EL (cell line): ENCODE measurements at places on chromosomes 7 and 10.
A peak's percentile ranks its signal among the peaks of the same experiment; 100 is the strongest.

- peak; percentile 83 for DNase-seq
Observed at GRCh38 chr7:106313456-106313901, 28.7 kb upstream of the NAMPT start.

DNA sequence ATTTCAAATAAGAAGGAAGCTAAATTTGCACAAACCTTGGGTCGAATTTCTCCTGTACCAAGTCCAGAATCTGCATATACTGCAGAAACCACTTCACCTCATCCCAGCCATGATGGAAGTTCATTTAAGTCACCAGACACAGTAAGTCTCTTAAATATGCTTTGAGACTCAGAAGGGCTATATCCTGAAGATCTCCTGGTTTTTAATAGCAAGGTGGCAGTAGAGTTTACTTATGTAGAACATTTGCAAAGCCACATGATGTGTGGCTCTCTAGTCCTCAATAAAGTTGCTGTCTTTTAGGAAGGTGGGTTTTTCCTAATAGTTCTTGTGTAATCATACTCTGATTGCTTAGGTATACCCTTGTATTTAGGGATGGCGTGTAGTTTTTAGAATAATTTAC is 8.7 kb downstream of the DBF4 start:
- no peak for DNase-seq

DNA sequence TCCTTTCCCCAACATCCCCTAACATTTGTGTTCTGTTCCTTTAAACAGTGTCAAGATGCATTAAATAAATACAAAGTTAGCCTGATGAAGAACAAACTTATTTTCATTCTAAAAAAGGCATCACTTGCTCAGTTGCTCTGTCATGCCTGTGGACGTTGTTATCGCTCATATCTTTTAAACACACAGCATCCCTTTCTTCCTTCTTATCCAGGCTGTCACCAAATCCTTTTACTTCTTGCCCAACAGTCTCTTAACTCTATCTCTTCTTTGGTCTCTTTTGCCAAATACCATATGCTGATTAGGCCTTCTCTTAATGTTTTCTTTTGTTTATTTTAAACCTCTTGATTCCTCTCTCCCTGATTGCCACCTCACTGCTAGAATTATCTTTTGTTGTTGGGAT is 43.9 kb downstream of the DKK1 start:
- no peak for DNase-seq

DNA sequence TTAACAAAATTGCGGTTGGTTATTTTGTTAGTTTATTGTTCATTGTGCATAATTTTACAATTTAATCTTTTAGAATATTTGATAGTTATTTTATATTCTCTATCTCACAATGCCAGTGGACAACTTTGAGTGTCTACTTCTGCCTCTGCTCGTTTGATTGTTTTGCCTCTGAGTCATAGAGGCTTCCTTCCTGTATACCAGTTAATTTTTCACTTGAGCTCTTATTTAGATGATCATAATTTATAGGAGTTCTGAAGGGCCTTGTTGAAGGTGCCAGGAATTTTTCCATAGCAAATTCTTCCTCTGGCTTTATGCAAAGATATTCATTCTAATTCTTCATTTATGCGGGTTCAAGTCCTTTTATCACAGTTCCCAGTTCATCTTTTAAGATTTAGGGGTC is 5.2 kb upstream of the MALRD1 start:
- DNase-seq: no peak

- DNase-seq: no peak
Observed at GRCh38 chr10:31194986-31195385, 124.0 kb upstream of the ZEB1 start.

GRCh38 chr7:91353848-91354247 is 89.6 kb downstream of the FZD1 start:
- DNase-seq: no peak

DNA sequence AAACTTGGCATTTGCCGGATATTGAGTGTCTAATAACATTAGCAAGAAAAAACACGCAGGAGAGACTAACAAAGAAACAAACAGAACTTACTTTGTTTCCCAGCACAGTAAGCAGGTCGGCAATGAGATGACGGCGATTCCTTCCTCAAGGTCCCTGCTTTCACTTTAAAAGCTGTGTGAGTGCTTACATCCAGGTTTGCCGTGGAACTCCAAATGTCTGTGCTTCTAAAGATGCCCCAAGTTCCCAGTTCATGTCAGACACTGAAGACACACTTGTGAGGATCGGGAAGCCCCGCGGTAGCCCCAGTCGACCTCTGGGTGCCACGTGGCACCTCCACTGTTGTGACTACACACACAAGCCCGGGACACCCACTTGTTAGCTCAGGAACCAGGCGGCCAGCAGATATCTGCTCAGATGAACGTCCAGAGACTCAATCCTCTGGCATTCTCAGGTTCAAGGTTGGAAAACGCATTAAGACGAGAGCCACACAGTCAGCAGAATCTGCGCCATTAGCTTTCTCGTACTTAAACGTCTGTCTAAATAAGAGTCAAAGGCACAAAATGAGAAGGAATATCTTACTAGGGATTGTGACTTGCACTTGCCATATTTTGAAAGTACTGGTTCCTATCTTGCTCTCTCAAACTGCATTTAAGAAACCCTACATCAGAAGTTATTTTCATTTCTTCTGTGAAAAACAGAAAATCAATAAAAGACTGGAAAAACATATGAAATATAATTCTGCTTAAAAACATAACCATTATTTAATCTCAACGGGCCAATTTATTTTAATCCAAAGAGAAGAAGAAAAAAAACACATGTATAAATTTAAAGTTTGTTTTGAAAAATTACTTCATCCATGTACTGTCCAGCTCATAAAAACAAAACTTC is 207.6 kb upstream of the KLF14 start:
- DNase-seq: peak; percentile 65

- no peak for DNase-seq
Observed at GRCh38 chr7:39461263-39461820, 104.9 kb upstream of the YAE1 start.

- DNase-seq: no peak
Observed at GRCh38 chr7:79308192-79308591, 145.3 kb downstream of the MAGI2 start.

GRCh38 chr7:89994483-89994882 is 159.8 kb upstream of the STEAP1 start:
- no peak for DNase-seq

GRCh38 chr7:96596120-96596826 is 113.4 kb downstream of the SEM1 start:
- DNase-seq: no peak

DNA sequence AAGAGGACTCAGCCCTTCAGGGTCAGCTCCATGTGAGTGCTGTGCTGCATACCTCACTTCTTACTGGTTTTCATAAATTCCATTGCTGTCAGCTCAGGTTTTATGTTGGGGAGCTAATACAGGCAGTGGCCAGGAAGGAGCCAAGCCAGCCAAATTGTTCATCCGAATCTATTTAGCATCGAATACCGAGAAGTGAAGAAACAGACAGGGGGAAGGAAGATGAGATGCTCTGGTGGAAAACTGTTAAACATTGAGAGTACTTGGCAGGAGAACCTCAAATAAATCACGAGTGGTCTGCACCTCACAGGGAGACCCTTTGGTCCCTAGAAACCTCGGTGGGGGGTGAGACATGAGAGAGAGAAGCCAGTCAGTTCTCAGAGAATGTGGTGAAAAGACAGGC is 196.0 kb upstream of the TMEM72 start:
- peak; percentile 65 for DNase-seq

DNA sequence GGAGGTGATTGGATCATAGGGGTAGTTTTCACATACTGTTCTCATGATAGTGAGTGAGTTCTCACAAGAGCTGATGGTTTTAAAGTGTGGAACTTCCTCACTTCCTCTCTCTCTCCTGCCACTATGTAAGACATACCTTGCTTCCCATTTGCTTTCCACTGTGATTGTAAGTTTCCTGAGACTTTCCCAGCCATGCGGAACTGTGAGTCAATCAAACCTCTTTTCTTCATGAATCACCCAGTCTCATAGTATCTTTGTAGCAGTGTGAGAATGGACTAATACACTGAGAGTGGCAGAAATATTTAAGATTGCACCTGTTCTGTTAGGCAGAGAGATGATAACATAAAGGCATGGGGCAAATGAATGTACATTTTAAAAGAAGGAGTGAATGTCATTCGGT is 507.8 kb downstream of the SORCS3 start:
- no peak for DNase-seq

- DNase-seq: no peak
Observed at GRCh38 chr10:45378914-45379726, 5.1 kb downstream of the ALOX5 start.

DNA sequence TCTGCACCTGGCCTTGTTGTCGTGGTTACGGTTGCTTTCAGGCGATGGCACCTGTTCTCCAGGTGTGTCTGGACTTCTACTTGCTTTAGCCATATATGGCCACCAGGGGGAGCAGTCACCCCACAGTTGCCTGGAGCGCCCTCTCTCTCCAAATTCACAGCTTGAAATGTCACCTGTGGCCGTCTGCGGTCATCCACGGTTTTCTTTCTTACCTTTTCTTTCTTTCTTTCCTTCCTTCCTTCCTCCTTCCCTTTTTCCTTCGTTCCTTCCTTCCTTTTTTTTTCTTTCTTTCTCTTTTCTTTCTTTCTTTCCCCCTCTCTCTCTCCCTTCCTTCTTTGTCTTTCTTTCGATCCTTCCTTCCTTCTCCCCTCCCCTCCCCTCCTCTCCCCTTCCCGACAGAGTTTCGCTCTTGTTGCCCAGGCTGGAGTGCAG is 150.5 kb upstream of the VKORC1L1 start:
- DNase-seq: peak; percentile 21

GRCh38 chr7:877312-878232 is 1.2 kb downstream of the GET4 start:
- no peak for DNase-seq

- no peak for DNase-seq
Observed at GRCh38 chr10:83917537-83918506, 221.5 kb upstream of the GHITM start.

DNA sequence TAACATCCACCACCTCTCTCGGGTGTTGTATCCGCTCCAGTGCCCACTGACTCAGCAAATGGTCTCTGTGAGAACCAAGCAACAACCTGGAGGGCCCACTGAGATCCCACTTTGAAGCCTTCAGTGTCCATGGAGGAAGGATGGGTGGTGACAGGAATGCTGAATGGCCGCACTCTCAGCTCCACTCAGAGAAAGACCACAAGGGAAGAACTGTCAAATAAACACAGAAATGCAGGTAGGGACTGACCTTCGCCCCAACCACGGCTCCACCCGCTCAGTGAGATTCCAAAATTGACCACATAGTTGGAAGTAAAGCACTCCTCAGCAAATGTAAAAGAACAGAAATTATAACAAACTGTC is 65.8 kb downstream of the VIPR2 start:
- DNase-seq: no peak

DNA sequence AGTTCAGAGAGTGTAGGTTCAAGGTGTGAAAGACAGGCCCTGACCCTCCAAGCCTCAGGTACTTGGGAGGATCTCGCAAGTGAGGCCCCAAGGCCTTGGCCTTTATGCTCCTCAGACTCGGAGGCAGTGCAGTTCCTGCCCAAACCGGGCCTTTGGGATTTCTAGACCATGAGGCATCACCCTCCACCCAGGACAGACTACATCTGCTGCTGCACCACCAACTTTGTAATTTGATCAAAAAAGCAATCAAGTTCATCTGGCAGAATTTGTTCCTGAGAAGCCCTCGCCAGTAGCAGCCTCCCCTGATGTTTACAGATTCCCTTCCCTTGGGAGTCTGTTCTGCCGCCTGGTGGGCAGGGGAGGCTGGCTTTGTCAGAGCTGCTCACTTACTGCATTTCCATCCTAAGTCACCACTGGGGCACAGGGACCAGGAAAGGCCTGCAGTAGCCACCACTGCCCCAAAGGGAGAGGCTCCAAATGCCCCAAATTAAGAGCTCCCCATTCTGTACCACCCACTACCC is 2.1 kb downstream of the CAMK2G start:
- DNase-seq: no peak

DNA sequence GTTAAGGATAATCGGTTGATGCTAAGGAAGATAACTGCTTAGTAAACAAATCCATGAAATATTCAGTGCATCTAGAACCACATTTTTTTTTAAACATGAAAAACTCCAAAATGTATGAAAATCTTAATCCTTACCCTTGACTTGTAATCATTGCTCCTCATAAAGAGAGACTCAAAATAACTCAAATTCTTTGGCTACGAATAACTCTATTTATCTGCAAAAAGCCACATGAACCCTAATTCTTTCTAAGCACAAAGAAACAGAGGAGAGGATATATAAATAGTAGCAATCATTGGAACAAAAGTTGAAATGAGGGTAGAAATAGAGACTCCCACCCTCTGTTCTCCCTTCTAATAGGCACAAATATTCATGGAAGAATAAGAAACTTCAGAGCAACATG is 40.2 kb downstream of the ANK3 start:
- DNase-seq: peak; percentile 25

DNA sequence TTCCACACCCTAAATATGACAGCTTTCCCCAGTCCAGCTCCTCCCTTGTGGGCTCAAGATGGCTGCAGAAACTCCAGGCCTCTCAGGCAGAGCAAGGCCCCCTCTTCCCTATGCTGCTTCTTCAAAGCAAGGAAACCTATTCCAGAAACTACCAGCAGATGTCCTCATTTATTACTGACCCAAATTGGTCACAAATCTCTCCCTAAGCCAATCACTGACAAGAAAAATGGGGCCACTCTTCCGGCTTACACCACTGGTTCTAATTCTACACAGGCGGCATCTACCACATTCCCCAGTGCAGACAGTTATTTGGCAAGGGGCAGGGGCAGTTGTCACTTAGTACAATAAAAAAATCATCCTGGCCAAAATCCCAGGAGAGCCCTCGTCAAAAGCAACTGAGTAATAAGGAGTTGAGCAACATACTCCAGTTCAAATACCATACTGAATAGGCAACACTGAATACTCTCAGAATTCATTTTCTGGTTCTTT is 150.4 kb downstream of the SFMBT2 start:
- peak; percentile 12 for DNase-seq

GRCh38 chr10:74799721-74800221 is 26.6 kb upstream of the KAT6B start:
- DNase-seq: peak; percentile 75

GRCh38 chr10:114335614-114336013 is 68.7 kb downstream of the AFAP1L2 start:
- DNase-seq: no peak

- peak; percentile 82 for DNase-seq
Observed at GRCh38 chr10:78316451-78316931, 282.8 kb downstream of the RPS24 start.

GRCh38 chr7:38283107-38283506 is 9.7 kb upstream of the TARP start:
- DNase-seq: no peak

- DNase-seq: peak; percentile 70
Observed at GRCh38 chr10:22597138-22597537, 117.2 kb downstream of the PIP4K2A start.
